ENCODE measurements at places on chromosomes 1 and 21. TPM values are rescaled to one million over a fixed set of nuclear protein-coding genes. Genes with fewer than 3 reads are reported as not detected.

DNA sequence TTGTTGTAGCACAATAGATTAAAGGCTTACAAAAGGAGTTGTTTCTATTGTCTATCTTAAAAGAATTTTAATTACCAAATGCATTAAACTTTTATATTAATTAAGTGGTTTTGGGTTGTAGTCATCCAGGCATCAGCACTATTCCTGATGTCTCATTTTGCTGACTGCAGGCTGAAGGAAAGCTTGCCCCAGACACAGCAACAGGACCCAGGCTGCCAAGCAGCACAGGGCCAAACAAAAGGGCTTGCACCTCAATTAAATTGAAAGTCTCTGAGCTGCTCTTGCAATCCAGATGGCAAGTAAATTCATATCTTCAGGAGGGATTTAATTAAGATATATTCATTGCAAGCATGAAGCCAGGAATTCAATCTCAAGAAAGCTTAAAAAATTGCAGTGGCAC, 80.7 kb upstream of the CHODL start:
- no peak for DNase-seq

Gene HTR6
- not detected for total RNA-seq

DNA sequence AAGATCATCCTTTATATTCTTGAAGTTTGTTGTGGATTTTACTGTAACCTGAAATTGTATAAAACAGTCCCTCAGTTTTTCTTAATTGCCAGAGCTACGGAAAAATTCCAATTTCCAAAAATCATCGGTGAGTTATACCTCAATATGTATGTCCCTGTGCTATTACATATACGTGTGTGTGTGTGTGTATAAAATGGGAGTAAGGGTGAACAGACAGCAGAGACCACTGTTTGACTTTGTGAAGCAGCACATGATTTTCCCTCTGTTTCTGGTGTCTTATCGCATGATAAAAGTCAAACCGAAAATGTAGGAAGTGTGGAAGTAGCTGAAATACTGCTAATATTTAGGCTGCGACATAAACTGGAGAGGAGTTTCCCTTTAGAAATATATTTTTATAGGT, 1.2 kb downstream of the OR2T1 start:
- no peak for DNase-seq

Gene HES5
- not detected for total RNA-seq

Gene FCAMR
- 0.70 TPM for total RNA-seq

- DNase-seq = no peak
Measured at GRCh38 chr1:64403331-64403730, 66.6 kb upstream of the CACHD1 start.

- no peak for DNase-seq
Measured at GRCh38 chr21:44020551-44020950, 8.4 kb downstream of the TRAPPC10 start.

DNA sequence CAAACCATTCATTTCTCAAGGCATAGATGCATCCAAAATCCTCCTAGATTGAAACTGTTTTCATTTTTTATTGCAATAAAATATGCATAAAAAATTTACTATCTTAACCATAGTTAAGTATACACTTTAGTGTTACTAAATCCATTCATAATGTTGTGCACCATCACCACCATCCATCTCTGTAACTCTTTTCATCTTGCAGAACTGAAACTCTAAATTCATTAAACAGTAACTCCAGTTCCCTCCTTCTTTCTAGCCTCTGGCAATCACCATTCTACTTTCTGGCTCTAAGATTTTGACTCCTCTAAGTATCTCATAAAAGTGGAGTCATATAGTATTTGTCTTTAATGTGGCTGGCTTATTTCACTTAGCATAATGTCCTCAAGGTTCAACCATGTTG, 236.8 kb downstream of the SMYD3 start:
- no peak for DNase-seq

GRCh38 chr1:60906039-60906438, 176.3 kb upstream of the NFIA start:
- no peak for DNase-seq

DNA sequence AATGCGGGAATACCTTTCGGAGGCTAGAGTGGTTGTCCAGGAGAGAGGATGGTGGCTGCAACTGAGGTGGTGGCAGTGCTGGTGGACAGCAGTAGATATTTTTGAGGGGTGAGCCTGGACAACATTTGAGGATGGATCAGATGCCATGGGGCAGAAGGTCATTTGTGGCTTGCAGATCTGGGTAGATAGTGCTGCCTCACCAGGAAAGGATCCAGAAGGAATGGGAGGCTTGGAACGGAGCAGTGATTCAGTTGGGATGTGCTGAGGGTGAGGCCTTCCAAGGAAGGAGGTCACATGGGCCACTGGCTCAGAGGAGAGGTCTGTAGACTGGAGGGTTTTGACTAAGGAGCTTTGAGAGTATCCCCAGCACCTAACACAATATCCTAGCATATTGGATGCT, 110.8 kb upstream of the KAZN start:
- no peak for DNase-seq

DNA sequence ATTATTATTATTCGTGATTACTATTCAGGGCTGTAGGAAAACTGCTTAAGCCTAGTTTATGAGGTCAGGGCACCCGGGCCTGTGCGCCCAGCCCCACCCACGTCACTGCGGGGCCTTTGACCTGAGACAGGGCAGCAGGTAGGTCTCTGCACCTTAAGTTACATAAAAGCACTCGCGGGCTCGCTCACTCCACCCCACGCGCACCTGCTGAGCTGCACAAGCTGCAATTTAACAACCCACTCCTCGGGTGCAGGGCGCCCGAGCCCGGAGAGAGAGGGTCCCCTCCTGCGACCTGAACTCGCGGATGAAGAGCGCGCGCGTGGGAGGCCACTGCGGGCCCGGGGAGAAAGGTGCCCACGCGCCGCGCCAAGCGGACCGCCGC, 477 bp downstream of the ICMT start:
- peak; percentile 37 for DNase-seq

Gene OPRD1
- total RNA-seq = 0.07 TPM

Gene TDRD5
- not detected for total RNA-seq

GRCh38 chr1:53734650-53735211, 4.2 kb downstream of the GLIS1 start:
- DNase-seq = peak; percentile 35

- no peak for DNase-seq
Measured at GRCh38 chr1:114224196-114224907, 70.7 kb upstream of the SYT6 start.

- no peak for DNase-seq
Measured at GRCh38 chr1:168340781-168341482, 60.3 kb downstream of the TBX19 start.
